T-helper 22 cell (primary cell): ENCODE measurements at places on chromosomes 16 and 17.

DNA sequence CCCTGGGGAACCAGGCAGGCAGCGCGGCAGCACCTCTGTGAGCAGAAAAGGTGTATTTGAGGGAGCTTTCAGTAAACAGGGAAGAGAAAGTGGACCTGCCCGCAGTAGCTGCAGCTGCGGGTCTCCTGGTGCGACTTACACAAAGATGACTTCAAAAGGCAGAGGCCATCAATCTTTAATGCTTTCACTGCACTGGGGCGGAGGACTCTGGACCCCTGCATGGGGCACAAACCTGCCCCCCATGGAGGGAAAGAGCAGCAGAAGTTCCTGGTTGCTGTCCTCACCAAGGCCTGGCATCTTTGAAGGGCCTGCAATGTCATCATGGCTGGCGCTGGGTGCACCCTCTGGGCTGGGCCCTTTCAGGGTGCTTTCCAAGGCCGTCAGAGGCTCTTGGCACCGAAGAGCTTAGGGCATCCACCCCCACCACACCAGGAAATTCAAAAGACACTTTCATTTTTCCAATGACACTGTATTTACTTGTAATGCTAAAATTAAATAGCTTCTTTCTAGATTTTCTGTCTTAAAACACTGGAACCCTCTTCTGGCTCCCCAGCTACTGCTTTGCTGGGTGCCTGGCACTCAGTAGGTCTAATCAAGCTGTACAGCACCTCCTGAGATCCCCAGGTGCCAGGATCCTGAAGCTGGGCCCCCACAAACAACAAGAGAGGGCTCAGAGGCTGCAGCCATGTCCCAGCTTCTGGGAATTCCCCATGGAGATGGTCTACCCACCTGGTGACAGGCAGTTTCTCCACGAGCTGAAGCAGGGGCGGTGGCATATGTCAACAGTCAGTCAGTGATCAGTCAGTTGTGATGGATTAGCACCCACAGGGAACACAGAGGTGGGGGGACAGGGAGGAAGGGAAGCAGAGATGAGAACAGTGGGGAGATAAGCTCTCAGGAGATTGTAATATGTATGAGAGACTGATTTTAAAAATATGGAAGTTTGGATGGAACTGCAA lies 2.1 kb upstream of the CACNG1 start:
- no peak for DNase-seq

GRCh38 chr16:78100112-78100467 lies 636 bp downstream of the WWOX start:
- no peak for DNase-seq

DNA sequence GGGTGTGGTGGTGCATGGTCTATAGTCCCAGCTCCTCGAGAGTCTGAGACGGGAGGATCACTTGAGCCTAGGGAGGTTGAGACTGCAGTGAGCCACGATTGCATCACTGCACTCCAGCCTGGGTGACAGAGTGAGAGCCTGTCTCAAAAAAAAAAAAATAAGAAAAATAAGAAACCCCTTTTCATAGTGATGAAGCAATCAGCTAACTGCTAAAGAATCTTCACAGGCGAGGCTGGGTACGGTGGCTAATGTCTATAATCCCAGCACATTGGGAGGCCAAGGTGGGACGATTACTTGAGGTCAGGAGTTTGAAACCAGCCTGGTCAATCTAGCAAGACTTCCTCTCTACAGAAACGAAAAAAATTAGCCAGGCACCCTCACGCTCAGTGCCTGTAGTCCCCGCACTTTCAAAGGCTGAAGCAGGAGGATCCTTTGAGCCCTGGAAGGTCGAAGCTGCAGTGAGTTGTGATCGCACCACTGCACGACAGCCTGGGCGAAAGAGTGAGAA lies 760 bp downstream of the SLFN12L start:
- no peak for DNase-seq

DNA sequence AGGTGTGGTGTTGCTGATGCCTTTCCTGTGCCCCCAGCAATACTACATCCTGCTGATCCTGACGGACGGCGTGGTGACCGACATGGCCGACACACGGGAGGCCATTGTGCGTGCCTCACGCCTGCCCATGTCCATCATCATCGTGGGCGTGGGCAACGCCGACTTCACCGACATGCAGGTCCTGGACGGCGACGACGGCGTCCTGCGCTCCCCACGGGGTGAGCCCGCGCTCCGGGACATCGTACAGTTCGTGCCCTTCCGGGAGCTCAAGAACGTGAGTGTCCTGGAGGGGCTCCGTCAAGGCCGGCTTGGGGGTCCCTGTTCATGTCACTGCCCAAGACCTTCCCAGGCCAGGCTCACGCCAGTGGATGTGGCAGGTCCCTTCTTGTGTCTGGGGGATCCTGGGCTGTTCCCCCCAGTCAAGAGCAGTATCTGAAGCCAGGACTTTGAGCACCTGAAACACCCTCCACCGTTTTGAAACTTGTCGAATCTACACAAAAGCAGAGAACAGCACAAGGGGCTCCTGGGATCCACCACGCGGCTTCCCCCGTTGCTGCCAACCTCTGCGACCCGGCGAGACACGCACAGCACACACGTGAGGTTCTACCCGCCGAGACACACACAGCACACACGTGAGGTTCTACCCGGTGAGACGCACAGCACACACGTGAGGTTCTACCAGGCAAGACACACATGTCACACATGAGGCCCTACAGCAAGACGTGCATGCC lies 17.9 kb upstream of the DPEP1 start:
- DNase-seq = no peak

GRCh38 chr16:14445937-14446715 lies 183.9 kb downstream of the PARN start:
- no peak for DNase-seq

- DNase-seq = no peak
These were observed 1.6 kb downstream of the SNAI3 start for GRCh38 chr16:88684569-88685155.

- no peak for DNase-seq
These were observed 1.1 kb downstream of the ZNF423 start for GRCh38 chr16:49854796-49855203.

DNA sequence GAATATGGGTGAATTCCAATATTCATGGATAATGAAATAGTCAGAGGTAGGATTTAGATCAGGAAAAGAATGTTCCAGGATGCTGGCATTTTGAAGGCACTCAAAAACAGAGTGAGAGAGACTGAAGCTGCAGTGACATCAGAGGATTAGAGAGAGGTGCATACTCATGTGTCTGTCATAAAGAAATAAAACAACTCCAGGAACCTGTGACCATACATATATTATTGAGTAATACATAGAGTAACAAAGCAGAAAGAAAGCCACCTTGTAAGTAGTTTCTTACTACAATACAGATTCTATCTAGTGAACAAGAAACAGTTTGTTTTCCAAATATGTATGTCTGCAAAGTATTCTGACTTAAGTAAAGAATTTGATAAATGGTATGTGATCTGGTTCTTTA lies 62.3 kb upstream of the PHOSPHO1 start:
- no peak for DNase-seq

GRCh38 chr17:42345396-42346073 lies 42.7 kb downstream of the STAT3 start:
- no peak for DNase-seq

GRCh38 chr16:55436587-55436986 lies 42.4 kb upstream of the MMP2 start:
- no peak for DNase-seq

- no peak for DNase-seq
These were observed 30.8 kb downstream of the ADCY9 start for GRCh38 chr16:4085405-4085970.

DNA sequence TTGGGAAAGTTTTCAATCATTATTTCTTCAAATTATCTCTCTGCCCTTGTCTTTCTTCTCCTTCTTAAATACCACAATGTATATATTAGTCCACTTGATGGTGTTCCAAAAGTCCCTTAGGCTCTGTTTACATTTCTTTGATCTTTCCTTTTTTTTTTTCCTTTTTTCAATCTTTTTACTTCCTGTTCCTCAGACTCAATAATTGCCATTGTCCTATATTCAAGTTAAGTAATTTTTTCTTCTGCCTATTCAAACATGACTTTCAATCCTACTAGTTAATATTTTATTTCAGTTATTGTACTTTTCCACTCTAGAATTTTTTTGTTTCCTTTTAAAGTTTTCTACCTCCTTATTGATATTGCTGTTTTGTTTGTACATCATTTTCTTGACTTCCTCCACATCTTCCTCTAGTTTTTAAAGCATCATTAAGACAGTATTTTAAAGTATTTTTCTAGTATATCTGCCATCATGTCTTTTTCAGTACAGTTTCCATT lies 15.8 kb upstream of the UQCRC2 start:
- DNase-seq = no peak

DNA sequence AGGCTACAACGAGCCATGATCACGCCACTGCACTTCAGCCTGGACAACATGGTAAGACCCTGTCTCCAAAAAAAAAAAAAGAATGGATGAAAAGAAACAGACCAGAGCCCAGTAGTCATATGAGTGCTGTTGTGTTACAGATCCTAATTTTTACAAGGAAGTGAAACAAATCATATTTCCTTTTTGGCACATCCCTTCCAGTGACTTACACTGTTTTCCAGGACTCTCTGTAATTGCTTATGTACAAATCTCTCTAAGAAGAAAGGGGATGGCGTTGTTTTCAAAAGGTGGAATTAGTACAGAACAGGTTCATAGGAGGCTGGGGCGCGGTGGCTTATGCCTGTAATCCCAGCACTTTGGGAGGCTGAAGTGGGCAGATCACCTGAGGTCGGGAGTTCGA lies 19.8 kb upstream of the ZNF594 start:
- no peak for DNase-seq

- no peak for DNase-seq
These were observed 8.0 kb upstream of the WFDC1 start for GRCh38 chr16:84286578-84287240.

DNA sequence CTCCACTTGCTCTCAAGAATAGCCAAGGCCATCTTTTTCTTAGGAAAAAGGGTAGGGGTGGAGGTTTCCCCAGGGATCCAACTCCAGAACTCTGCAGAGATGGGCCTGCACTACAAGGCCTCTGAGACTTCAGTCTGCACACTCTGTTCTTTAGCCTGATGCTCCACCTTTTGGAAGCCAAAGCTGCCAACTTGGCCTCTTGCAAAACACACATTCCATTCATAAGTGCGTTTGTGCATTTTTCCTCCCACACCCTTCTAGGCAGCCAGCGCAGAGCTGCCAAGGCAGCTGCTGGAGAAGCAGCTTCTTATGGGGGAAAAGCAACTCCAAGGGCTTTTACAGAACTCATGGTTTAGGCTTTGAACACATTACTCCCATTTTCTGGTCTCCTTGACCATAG lies 45.3 kb downstream of the REXO5 start:
- DNase-seq = no peak

DNA sequence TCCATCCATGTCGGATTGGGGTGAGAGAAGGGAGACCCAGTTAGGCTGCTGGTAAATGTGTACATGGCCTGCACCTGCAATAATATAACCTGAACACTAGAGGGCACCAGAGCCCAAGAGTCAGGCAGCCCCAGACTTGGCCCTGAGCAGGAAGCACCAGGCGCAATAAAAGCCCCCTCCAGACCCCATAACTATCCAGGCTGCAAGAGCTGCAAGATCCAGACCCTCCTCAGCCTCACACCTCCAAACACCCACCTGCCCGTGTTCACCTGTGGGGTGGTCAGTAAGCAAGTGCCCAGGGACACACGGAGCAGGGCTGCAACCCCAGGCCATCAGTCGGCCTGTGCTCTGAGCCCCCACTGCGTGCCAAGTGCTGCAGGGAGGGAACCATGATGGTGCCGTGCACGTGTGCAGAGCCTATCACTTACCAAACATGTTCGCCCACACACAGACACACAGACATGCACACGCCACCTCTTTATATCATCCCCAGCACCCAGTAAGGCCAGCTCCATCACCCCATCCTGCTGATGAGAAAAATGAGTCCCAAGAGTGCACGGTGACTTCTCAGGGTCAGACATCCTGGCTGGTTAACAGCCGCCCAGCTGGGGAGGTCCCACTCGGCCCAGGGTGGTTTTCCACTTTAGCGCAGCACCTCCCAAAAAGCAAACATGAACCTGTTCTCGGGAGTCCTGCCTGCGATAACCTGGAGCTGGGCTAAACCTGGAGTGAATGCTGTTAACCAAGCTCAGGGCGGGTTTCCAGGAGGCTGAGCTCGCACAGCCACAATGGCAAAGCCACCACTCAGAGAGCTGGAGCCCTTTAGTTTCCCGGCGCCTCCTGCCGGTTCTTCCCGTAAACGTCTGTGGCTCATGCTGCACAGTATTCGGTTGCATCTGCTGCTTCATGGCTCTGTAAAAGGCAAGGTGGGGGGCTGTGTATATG lies 439.8 kb downstream of the SOX9 start:
- DNase-seq = no peak

DNA sequence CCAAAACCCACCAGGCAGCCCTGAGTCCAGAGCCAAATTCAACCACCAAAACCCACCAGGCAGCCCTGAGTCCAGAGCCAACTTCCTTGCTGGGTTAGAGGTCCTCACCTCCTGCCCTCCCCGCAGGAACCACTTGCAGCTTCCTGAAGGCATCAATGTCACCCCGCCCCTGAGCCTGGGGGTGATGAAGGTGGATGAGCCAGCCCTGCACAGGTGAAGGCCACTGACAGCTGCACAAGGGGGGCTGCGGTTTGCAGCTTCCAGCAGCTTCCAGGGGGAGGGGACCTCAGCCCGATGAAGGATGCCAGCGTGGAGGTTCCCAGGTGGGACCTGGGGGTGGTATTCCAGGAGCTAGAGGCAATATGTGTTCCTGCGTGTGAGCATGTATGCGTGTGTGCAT lies 7.6 kb upstream of the CSNK1D start:
- DNase-seq = no peak

GRCh38 chr16:67723151-67723910 lies 4.2 kb upstream of the GFOD2 start:
- DNase-seq = no peak

DNA sequence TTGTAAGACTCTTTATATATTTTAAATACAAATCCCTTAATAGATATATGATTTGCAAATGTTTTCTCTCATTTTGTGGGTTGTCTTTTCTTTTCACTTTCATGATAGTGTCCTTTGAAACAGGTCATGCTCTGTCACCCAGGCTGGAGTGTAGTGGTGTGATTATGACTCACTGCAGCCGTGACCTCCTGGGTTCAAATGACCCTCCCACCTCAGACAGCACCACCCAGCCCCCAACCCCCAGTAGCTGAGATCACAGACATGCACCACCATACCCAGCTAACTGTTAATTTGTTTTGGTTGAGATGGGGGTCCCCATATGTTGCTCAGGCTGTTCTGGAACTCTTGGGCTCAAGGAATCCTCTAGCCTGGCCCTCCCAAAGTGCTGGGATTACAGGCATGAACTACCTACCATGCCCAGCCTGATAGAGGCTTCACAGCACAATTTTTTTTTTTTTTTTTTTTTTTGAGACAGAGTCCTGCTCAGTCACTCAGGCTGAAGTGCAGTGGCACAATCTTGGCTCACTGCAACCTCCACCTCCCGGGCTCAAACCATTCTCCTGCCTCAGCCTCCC lies 18.5 kb upstream of the TMIGD1 start:
- no peak for DNase-seq

DNA sequence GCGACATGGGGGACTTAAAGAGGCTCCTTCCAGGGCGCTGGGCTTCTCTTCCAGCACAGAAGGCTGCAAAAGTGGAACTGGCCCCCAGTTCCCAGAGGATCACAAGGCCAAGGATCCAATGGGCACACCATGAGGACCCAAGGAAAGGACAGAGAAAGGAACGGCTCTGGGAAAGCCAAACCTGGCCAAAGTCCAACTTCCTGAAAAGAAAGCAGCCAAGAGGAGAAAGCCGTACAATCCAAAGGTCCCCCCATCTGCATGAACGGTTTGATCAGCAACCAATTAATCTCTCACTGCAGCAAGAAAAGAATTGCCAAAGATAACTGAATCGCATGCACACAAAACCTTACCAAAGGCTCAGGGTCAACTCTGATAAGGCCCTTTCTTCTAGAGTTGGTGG lies 19.8 kb upstream of the ICAM2 start:
- no peak for DNase-seq
